ENCODE measurements at places on chromosomes 5 and 9.

DNA sequence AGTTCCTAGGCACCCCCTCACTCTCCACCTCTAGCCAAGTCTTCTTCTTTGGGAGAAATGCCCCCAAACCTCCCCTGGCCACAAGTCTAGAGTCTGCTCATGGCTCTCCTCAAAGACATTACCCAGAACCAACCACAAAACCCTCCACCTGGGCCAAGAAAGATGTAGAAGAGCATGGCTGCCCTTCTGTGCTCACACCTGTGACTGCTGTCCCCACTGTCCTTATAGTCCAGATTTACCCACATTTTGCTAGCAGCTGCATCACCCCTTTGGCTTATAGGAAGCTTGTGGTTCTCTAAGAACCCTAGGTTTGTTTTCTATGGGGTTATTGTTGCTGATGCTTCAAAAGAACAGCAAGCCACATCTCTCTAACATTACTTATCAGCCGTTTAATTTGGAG, 6.1 kb upstream of the GABBR2 start:
- no peak for DNase-seq

GRCh38 chr9:33785914-33786313, 9.4 kb upstream of the PRSS3 start:
- DNase-seq = no peak

DNA sequence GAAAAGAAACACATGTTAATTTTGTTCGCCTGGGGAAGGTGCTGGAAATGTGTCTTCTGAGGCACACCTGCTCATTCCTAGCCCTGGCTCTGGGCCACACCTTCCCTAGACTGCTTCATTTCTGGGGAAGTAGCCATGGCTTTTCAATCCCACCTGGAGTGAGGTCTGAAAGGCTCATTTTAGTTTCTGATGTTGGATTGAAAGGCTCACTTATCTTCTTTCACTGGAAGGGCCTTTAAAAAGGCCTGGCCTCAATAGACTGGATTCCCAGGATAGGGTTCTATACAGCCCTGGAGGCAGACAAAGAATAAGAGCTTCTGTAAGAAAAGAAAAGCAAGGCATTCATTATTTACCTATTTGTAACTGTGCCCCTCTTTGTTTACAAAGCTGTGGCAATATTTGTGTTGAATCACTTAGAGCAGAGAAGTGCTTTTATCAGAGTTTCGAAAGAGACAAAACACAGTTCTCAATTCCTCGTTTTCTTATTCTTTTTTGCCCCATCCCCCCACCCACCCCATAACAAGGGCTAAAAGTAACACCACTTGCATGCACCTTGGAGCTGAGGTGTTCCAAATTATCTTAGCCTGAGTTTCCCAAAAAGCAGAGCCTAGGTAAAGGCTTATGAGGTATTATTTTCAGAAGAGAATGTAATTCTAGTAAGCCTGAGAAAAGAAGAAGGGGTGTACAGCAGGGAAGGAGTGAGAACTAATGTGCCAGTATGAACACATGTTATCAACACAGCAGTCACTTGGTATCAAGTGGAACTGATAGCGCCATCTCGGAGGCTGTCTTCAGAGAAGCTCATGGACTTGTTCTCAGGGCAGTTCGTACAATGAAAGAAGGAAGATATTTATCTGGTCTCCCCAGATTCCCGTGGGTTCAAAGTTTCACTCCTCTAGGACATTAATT, 413.1 kb downstream of the KCTD16 start:
- DNase-seq = no peak

DNA sequence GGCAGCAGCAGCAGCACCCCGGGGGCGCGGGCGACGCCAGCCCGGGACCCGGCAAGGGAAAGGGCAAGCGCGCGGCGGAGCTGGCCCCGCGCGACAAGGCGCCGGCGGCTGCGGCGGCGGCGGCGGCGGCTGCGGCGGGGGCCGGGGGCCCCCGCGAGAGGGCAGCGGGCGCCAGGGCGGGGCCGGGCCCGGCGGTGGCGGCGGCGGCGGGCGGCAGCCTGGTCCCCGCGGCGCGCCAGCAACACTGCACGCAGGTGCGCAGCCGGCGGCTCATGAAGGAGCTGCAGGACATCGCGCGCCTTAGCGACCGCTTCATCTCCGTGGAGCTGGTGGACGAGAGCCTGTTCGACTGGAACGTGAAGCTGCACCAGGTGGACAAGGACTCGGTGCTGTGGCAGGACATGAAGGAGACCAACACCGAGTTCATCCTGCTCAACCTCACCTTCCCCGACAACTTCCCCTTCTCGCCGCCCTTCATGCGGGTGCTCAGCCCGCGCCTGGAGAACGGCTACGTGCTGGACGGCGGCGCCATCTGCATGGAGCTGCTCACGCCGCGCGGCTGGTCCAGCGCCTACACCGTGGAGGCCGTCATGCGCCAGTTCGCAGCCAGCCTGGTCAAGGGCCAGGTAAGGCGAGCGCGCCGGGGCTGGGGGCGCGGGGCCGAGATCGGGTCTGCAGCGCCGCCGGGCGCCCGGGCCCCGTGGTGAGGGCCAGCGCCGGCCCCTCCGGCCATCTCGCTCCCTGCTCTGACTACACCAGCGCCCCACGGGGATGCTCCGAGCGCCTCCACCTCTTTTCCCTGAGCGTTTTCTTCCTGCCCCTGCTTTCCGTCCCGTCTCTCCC, at the start of gene UBE2QL1:
Gene UBE2QL1, plus strand, starts transcription at position 238 of the 843 bp plus-strand sequence. Its CDS starts 35 bp downstream, at position 273.
- peak; percentile 68 for DNase-seq

- DNase-seq = no peak
These were observed 112.2 kb downstream of the ZNF608 start for GRCh38 chr5:124634228-124634739.

- no peak for DNase-seq
These were observed 52.7 kb upstream of the ARL15 start for GRCh38 chr5:54362992-54363625.

DNA sequence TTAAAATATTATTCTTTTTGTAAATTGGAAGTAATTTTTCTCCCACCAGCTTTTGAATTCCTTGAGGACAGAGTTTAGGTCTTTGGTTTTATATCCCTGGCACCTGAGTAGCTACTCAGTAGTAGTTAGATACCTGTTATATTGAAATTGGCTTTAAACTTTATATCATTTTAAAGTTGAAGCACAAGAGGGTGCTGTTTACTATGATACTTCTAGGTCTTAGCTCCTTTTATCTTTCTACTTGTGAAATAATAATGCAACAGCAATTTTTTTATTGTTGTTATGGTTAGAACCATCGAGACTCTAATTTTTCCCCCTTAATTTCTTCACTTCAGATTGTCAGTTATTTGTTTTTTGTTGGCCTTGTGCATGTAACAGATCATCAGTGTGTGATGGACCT, 46.3 kb downstream of the AP3S1 start:
- no peak for DNase-seq

DNA sequence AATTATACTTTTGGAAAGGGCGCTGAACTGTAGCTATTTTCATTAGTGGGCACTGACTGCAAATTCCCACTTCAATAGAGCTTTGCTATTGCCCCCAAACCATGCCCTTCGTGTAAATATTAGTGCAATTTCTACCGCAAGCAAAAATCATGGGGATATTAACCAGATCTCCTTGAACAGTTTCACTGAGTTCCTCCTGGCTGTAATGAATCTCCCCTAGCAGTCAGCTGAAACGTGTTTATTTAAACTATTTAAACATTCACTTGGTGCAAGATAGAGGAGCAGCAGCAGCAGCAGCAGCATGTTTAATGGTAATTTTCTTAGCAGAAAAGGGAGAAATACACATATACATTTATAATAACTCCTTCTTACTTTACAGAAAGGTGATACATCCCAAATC, 54.4 kb downstream of the ARRDC3 start:
- DNase-seq = no peak

GRCh38 chr5:168612996-168613395, 33.8 kb upstream of the PANK3 start:
- DNase-seq = no peak

GRCh38 chr9:108655818-108656217, 200.0 kb downstream of the ACTL7B start:
- no peak for DNase-seq

DNA sequence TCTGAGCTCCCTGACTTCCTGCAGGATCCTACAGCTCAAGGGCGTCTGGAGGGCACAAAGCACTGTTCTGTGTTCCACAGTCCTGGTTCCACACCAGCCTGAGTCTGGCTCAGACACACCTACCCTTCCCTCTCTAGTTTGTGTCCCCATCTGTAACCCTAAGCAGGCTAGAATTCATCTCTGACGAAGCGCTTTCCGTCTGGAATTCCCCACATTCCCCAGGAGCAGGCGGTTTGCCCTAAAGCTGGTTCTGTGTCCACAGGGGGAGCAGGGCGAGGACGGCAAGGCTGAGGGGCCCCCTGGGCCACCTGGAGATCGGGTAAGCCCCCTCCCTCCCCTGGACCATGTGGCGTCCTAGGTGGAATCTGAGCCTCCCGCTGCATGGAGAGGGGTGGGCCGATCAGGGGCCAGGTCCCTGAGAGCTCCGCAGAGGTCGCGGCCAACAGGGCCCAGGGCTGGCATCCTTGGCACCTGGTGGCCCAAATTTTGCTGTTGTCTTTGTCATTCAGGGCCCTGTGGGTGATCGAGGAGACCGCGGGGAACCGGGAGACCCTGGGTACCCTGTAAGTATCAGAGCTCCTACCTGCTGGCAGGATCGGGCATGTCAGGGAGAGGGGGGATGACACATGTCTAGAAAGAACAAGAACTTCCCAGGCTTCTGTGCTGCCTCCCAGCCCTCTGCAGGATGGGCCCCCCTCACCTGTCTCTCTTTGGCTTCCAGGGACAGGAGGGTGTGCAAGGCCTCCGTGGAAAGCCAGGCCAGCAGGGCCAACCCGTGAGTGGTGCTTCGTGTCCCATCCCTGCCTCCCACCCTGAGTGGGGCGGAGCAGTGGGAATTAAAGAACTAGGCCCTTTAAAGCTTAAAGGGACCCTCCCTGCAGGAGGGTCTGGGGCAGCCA, 34.5 kb upstream of the ORM1 start:
- DNase-seq = no peak

DNA sequence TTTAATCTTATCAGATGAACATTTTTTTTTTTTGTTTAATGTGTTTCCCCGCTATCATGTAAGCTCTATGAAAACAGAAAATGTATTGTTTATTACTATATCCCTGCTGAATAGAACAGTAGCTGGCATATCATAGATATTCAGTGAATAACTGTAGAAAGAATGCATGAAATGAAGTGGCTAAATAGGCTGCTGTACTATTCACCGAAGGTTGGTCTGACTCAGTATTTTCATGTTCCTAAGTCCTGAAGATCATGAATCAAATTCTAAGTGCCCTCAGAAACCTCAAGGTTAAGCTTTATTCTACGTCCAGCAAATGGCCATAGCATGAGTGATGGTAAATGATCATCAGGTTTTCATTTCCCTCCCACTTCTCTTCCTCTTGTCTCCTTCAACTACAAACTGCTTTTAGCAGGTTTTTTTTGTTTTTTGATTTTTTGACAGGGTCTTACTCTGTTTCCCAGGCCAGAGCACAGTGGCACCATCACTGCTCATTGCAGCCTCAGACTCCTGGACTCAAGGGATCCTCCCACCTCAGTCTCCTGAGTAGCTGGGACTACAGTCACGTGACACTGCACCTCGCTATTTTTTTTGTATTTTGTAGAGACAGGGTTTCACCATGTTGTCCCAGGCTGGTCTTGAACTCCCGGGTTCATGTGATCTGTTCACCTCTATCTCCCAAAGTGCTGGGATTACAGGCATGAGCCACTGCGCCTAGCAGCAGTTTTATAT, 19.1 kb upstream of the ZFAND5 start:
- no peak for DNase-seq

GRCh38 chr9:121179930-121180681, 21.6 kb downstream of the RAB14 start:
- DNase-seq = no peak

DNA sequence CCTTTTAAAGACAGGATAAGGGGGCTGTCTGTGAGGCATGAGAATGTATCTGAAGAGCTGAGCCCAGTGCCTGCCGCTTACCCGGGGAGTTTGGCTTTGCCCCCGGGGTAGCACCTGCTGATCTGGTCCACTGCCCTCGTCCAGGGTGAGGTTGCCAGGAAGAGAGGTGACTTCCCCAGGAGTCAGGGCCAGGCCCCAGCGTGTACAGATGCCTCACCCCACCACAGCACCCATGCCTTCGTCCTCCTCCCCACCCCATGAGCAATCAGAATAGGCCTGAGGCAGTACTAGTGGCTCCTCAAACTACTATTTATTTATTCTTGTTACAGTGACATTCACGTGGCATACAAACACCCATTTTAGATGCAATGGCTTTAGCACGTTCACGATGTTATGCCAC, 15.7 kb upstream of the AIF1L start:
- DNase-seq = no peak

- no peak for DNase-seq
These were observed 32.5 kb upstream of the SYNPO start for GRCh38 chr5:150607991-150608390.

- DNase-seq = no peak
These were observed 96.6 kb downstream of the MAN2A1 start for GRCh38 chr5:109786206-109786855.

DNA sequence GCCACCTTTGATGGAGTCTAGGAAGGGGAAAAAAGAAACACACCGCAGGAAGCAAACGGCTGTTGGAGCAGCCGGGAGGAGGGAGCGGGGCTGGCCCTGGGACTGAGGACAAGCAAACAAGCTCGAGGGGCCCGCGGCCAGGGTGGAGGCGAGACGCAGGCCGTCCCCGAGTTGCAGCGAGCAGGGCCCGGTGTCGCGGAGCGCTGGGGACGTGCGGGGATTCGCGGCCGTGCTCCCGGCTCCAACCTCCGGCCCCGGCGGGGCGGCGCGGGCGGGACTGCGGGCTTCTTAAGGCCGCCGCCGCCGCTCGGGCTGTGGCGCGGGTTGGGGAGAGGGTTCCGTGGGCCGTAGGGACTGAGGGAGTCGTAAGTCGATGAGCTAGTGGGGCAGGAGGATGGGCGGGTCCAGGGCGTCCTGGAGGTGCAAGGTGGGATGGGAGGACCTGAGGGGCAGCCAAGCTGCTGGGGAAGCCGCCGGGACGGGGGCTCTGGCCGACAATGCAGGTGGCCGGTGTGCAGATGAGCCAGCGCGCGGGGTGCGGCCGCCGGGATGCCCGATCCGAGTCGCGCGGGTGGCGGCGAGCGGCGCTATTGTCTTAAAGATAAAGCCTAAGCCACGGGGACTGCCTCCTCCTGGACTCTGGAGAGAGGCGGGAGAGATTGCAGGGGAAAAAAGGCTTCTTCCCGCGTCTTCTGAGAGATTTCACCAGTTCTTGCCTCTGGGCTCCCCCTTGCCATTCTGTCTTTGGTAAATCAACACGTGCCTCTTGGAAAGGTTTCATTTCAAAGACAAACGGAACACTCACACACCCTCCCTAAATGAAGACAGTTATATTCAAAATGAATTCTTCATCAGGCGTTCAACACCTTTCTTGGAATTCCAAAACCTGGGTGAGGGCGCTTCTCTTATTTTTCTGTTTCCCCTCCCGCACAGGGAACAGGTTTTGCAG, 1.6 kb upstream of the HAPLN1 start:
- DNase-seq = peak; percentile 71
